Right hindlimb (tissue), 1 donor: ENCODE measurements at places on chromosomes 6 and 20.
A peak's percentile ranks its signal among the peaks of the same experiment; 100 is the strongest.

DNA sequence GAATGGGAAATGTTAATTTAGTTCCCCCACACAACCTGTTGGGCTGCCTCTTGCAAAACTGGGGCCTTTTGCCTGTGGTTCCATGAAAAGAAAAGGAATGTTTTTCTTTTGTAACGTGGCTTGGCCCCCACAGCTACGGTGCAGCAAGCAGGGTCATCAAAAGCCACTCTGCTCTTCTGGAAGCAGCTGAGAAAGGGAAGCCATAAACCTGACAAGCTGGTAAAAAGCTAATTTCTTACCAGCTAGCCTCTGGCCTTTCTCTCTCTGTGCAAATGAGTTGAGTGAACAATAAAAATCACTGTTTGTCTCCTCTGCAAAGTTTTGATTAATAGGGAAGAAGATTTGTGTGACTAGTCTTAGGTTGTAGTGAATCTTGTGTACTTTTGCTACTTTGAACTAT, 23.5 kb upstream of the NOTCH4 start:
- no peak for DNase-seq

DNA sequence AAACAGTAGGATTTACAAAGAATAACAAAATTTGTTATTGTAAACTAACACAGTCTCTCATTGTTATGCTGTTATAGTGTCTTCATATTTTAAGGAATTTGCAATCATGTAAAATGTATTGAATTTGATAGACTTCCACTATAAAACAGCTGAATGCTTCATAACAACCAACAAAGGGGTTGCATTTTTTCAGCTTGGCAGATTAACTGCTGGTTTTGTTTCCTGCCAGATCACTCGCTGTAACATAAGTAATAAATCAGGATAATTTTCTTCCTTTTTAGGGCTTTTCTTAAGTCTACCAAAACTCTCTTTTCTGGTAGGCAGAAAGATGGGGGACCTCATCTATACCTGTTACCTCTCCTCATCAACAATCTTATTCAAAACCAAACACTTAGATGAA, 169.8 kb downstream of the SAMD5 start:
- DNase-seq, result no peak

GRCh38 chr6:129906515-129907077, 45.5 kb upstream of the TMEM244 start:
- no peak for DNase-seq

DNA sequence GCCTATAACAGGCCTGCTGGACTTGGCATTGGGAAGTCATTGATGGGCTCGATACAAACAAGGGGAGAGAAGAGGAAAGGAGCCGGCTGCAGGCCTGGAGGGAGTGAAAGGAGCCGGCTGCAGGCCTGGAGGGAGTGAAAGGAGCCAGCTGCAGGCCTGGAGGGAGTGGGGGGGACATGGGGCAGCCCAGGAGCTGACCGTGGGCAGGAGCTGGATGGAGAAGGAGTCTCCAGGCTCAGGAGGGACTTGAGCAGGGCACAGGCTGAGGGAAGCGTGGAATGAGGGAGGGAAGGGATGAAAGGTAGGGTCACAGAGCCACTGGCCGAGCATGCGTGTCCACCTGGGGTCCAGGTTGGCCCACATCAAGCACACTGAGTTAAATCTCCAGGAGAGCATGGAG, 32.0 kb downstream of the RPP40 start:
- no peak for DNase-seq

DNA sequence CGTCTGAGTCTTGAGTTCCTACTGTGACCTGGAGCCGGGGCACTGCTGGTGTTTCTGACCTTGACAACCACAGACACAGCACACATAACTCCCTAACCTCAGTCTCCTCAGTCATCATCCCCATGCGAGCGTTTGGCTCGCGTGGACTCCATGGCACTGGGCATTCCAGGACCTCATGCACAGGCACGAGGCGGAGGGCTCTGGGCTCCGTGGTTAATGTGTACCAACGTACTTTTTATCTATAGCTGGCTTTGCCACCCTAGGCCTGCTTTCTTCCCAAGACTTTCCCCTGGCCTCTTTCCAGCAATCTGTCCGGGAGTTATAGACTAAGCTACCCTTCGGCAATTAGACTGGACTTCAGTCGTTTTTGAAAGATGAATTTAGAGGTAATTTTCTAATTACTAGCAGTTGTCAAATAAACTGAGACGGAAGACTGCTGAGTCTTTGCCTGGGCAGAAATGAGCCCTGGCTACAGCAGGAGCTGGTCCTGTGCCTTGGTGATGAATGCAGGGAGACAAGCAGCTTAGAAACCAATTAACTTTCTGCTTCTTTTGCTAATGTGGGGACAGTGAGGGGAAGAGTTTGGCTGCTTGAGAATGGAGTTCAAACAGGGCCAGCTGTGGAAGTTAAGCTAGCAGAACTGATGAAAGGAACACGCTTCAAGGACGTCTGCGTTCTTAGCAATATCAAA, 16.1 kb upstream of the CTCFL start:
- no peak for DNase-seq

- DNase-seq, result no peak
Observed at GRCh38 chr20:17762873-17763557, 63.2 kb downstream of the BANF2 start.

- DNase-seq, result no peak
Observed at GRCh38 chr20:4040283-4041179, 25.2 kb upstream of the RNF24 start.

GRCh38 chr6:29424168-29424567, 9.4 kb downstream of the OR12D1 start:
- no peak for DNase-seq

- DNase-seq, result no peak
Observed at GRCh38 chr6:35282472-35282871, 15.1 kb upstream of the DEF6 start.

DNA sequence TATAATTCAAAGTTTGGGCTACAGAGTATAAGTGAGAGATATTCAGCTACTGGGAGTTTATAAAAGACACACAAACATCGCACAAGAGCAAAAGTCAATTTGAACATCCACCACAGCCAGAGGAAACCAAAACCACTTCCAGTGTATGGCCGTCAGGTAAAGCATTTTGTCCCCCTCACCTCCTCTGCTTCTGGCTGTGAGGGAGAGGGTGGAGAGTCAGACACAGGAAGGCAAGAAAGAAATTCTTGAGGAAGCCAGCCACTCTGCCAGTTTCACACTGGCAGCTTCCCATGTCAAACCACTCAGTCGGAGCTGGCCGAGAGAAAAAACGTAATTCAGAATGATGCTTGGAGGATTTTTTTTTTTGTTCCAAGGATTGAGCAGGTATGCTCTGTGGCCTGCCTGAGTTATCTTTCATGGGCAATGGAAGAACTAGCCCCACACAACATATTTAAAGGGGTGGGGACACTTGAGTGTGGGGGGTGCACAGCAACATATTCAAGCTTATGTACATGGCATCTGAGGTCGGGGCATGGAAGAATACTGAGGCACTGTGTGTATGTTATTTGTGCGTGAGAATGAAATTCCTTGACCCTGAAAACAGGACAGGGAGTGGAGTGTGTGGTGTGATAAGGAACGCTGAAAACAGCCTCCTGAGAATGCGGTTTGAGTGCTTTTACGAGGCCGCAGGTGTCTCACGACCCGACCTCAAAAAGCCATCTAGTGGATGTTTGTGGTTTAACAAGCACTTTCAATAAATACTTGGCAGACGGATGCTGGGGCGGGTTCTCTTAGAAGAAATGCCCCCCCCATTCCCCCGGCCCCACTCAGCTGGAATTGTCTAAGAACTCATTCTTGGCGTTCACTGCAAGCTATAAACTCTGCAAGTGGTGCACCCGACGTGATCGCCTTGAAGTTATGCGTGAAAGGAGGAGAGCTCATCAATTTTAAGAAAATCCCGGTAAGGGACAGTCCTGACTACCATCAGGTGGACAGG, 27.5 kb upstream of the ZBTB22 start:
- DNase-seq, result peak; percentile 78
